ENCODE measurements at places on chromosomes 5 and 9.

DNA sequence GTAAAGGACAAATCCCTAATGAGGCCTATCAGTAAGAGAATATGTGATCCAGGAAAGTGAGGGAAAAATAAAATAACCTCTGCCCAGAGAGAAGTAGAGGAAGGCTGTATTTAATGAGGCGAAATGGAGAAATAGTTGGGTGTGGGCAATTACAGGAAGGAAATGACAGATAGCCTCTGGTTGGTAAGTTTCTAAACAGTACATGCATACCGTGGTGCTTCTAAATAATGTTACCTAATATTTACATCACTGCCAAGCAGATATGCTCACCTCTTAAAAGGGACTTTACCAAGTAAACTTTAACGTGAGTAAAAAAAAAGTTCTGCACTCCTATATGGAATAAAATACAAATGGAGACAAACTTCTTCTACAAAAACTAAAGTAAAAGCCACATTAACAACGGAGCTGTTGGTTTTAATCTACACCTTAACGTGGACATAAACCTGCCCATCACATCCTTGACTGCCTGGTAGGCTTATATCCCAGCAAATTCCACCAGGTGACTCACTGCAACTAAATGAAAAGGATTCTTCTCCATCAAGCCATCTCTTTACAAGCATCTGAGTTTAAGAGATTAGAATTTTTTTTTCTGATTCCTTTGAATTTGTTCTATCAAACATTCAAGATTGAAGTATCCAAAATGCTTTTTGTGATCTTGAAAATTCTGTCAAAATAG lies 12.4 kb downstream of the NFIL3 start:
- no peak for DNase-seq

DNA sequence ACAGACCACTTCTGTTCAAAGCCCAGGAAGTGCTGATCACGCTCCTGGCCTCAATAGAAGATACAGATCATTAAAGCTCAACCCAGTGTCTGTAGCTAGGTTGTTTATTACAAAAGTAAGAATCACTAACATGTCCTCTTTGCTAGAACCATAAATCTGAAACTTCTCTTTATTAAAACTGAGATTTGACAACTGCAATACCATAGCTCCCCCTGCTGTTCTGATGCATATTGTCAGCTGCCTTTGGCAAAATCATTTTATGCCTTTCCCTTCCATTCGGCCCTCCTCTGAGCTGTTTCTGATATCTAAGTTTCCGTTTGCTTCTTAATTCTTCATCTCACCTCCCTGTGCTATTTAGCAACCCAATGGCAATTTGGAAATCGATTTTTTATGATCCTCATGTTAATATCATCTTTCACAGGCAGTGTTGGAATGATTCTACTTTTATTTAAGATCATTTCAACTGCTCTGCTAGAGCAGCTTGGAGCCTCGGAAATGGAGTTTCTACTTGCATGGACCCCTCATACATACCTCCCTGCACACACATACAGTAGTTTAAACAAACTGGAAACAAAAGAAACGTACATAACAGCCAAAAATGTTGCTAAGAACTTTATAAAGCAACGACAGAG lies 998.8 kb downstream of the MAT2B start:
- peak; percentile 18 for DNase-seq

- no peak for DNase-seq
These were observed 212.9 kb downstream of the ACTL7B start for GRCh38 chr9:108642871-108643270.

- DNase-seq, result no peak
These were observed 73.3 kb upstream of the TTC23L start for GRCh38 chr5:34765662-34766061.

GRCh38 chr9:83281306-83282255 lies 218.6 kb upstream of the RASEF start:
- DNase-seq, result peak; percentile 46

DNA sequence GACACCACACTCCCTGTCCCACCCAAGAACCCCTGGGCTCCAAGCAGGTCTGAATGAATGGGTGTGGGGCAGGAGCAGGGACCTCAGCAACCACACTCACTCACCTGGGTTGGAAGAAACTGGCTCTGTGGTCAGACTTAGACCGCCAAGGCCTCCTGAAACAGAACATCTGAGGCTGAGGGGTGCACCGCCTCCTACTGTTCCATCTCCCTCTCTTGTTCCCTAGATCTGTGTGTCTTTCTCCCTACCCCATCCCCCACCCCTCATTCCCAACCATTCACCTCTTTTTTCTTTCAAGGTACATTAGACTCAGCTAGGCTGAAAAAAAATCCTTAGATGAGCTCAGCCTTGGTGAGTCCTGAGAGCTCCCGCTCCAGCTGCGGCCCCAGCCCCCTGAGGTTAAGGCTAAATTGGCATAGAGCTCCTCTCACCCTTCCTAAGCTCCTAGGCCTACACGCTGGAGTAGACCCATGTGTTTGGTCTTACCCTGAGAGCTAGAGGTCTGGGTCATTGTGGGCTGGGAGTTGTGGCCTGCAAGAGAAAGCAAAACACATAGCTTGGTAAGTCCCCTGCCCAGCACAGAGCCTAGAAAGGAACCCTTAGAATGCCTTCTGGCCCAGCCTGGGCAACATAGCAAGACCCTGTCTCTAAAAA lies 4.8 kb downstream of the ECSCR start:
- DNase-seq, result no peak

DNA sequence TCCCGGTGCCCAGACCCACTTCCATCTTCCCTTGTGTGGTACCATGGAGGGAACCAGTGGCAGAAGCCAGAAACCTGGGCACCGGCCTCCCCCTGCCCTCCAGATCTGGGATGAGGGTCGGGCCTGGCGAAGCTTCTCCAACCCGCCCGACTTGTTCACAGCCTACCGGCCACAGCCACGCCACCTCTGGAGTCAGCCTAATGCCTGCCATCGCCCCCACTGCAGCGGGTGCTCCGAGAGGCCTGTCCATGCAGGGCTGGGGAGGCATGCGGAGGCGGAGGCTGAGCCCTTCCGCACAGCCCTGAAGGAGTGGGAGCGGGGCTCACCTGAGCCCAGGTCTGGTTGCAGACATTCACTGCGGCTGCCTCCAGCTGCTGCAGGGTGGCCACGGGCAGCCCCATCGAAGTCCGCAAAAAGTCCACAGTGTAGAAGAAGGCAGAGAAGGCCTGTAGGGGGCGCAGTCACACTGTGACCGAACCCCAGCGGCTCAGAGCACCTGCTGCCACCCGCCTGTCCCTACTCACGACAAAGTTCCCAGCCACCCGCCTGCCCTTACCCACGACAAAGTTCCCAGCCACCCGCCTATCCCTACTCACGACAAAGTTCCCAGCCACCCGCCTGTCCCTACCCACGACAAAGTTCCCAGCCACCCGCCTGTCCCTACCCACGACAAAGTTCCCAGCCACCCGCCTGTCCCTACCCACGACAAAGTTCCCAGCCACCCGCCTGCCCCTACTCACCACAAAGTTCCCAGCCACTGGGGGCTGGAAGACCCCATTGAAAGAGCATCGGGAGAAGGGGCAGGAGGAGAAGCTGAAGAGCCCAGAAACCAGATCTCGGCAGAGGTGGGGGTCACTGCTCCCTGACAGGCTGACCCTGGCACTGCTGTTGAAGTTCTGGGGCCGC lies 3.8 kb upstream of the NPDC1 start:
- no peak for DNase-seq

GRCh38 chr5:122297587-122298298 lies 14.3 kb upstream of the SNCAIP start:
- DNase-seq, result no peak

Data from AG09309 (cell line).